Left lung (tissue), 14 donors: ENCODE measurements at places on chromosomes 5 and 9. TPM values are rescaled to one million over a fixed set of nuclear protein-coding genes. Genes with fewer than 3 reads are reported as not detected.

The ABCA2 gene
- 34.5 TPM for total RNA-seq

The KLF4 gene
- total RNA-seq: 45.9 TPM

The TOR1B gene
- total RNA-seq: 32.1 TPM

The SHOC1 gene
- total RNA-seq: 0.06 TPM

GRCh38 chr5:16135003-16135402 is 44.6 kb downstream of the MARCHF11 start:
- no peak for DNase-seq

- DNase-seq: no peak
These were observed 59.2 kb downstream of the CRB2 start for GRCh38 chr9:123414936-123415930.

DNA sequence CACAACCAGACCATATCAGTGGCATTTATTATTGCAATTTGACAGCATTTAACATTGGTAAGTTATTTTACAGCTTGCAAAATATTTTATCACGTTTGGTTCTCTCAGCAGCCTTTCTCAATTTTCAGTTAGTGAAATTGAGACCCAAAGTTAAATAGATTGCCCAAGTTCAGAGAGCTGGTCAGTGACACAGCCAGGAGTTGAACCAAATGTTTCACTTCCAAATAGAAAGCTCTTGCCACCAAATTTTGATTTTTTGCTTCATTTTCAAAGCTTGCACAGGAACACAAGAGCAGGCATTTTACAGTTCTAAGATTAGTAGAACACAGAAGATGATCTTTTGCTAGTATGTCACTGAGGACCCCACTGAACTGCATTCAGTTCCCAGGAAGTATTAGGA is 271.5 kb upstream of the C9orf72 start:
- no peak for DNase-seq

- no peak for DNase-seq
These were observed 502.6 kb downstream of the IRX1 start for GRCh38 chr5:4098226-4098625.

GRCh38 chr5:96651948-96652753 is 10.0 kb upstream of the CAST start:
- DNase-seq: no peak

DNA sequence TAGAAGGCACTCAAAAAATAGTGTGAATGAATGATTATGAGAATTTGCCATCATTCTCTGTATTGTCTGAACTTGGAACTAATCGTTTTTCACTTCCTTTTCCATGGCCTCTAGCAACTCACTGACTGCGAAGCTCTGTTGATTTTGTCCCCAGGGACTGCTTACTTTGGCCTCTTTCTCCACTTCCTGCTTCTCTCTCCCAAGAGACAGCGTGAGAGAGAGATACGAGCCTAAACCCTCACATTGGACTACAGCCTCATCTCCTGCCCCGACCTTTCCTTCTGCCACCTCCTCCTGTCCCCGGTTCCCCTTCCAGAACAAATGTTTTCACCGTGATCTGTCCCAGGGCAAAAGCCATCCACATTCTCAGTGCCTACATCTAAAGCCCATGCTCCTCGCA is 300.8 kb upstream of the PANK3 start:
- no peak for DNase-seq

GRCh38 chr5:56088967-56089829 is 94.4 kb upstream of the IL6ST start:
- no peak for DNase-seq
